ENCODE measurements at places on chromosomes 4 and X.
A peak's percentile ranks its signal among the peaks of the same experiment; 100 is the strongest.

GRCh38 chr4:1234811-1235292 lies 14.1 kb downstream of the CTBP1 start:
- no peak for DNase-seq

DNA sequence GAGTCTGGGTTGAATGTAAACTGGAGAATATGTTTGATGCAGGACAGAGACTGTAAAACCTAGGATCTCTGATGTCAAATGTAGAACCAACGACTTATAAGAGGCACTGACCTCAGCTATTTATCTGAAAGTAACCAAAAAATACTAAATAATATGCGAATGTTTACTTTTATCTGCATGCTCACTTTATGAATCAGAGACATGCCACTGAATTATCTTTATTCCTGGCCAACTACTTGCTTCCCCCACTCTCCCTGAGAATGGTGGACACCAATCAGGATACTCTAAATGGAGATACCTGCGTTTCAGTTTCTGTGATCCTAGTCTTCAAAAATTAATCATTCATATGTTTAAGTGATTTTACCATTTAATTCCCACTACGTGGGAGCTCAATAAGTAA lies 1038.4 kb upstream of the PABPC4L start:
- DNase-seq, result no peak

GRCh38 chr4:94978904-94979303 lies 221.1 kb downstream of the BMPR1B start:
- no peak for DNase-seq

GRCh38 chr4:150931796-150932195 lies 83.3 kb downstream of the LRBA start:
- DNase-seq, result no peak

DNA sequence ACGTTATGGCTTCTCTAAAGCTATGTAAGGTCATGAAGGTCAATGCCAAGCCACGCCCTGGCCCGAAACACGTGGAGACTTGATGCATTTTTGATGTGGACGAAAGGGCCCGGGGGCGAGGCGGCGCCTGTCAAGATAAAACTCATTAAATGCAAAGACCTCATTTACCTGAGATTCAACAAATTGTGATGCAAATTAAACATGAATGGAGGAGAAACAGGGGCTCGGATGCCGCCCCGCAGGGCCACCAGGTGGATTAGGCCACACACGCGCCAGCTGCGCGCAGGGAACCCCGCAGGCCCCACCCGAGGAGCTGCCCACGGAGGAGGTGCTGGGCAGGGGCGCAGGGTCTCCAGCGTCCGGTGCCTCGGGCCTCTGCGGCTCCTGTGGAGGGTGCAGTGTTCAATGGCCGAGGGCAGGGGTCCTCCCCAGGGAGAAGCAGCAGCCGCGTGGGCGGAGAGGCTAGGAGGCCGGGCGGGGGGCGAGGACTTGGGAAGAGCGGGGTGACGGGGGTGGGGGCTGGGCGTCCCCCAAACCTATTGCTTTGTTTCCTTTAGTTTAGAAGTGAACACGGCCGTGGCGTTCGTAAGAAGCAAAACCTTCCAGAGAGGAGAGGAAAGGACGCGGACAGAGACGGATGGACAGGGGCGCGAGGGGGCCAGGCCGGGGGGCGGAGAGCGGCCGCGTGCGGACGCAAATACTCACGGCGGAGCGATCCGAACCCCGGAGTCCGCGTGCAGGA lies 40.4 kb downstream of the CPLX1 start:
- no peak for DNase-seq

DNA sequence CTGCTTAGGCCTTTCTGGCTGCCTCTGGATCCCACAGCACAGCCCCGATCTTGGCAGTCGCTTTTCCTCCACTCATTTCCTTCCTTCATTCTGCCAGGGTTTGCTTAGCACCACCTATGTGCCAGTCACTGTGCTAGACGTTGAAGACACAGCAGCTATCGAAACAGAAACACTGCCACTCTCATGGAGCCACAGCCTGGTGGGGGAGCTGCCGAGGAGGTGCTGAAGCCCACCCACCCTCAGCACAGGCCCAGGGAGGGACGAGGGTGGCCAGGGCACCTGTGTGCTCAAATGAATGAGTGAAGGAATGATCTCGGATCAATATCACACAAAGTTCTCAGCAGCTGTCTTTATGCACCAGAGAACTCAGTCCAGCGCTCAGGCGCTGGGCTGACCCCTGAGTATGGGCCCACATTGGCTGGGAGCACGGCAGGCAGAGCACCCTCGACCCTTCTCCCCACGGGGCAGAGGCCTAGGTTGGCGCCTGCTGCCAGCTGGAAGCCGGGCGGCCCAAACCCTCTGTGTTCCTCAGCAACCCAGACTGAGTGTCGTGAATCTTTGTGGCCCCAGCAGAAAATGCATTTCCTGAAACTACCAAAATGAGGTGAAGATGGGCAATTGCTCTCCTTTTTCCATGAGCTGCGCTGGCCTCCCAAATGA lies 108.9 kb downstream of the SORCS2 start:
- DNase-seq, result no peak

DNA sequence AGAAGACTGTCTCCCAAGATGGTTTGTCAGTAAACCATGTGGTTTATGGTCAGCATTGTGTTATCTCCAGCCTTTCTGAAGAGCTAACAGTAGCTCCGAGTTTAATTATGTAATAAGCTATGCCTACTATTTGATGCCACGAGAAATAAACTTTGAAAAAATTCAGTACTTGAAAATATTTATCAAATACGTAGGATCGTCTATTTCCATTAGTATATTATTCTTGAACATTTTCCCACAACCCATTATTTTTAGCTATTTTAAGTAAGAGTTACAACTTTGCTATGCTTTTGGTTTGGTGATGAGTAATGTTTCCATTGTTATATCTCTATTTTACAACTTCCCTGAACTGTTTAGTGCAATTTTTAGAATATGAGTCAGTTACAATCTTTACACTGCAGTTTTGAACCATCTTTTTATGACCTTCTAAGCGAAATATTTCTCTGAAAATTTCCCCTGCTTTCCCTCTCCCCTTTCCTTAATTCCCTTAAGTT lies 44.5 kb upstream of the TRIM2 start:
- no peak for DNase-seq

GRCh38 chr4:114366368-114366767 lies 232.2 kb upstream of the UGT8 start:
- DNase-seq, result no peak

- no peak for DNase-seq
Measured at GRCh38 chrX:18886005-18886343, 97.9 kb downstream of the PHKA2 start.

DNA sequence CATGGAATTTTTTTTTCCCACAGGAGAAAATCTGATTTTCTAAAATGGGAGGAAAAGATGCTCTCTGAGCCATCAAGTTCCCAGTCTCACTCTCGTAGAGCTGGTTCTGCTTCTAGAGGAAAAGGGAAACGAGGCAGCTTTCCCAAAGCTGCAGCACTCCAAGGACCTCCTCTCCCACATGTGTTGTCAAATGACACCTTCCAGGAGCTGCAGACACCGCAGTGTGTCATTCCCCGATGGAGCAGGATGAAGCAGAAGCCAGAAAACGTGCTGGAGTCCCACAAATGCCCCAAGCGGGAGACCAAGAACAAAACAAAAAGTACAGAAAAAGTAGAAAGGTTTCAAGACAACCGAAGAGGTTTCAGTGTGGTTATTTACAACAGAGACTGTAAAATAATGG lies 348.1 kb downstream of the ARHGAP10 start:
- no peak for DNase-seq

GRCh38 chrX:98065151-98065550 lies 1181.4 kb downstream of the RPA4 start:
- no peak for DNase-seq

DNA sequence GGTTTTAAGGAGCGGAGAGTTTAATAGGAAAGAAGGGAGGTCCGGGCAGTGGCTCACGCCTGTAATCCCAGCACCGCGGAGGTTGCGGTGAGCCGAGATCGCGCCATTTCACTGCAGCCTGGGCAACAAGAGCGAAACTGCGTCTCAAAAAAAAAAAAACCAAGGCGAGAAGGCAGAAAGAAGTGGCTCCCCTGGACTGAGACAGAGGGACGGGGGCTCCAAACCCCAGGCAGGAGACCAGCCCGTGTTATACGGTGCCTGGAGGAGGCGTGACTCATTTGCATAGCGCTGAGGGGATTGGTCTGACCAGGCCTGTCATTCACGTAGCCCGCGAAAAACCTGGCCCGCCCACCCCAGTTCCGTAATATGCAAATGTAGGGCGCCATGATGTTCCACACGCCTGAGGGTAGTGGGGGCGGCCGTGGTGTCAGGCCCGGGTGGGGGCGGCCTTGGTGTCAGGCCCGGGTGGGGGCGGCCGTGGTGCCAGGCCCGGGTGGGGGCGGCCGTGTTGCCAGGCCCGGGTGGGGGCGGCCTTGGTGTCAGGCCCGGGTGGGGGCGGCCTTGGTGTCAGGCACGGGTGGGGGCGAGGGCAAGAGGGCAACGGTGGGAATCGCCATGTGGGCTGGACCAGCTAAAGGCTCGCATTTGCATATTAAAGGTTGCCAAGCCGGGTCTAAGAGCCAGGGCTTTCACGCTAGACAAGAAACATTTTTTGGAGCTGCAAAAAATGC lies 2.1 kb downstream of the PLCXD1 start:
- peak; percentile 72 for DNase-seq

DNA sequence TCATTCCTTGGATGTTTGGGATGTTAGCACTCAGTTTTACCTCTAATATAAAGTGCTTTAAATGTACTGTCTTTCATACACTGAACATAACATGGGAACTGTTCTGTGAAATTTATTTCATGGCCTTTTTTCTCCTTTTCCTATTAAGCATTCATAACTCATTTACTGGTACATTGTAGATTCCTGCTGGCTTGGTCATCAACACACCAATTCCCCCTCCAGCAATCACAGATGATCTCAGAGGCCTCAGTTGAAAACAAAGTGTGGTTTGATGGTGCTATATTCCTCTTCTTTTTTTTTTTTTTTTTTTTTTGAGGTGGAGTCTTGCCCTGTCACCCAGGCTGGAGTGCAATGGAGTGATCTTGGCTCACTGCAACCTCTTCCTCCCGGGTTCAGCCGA lies 61.9 kb upstream of the FAM47B start:
- no peak for DNase-seq

GRCh38 chr4:40572692-40573310 lies 56.9 kb downstream of the RBM47 start:
- no peak for DNase-seq
